ENCODE measurements at places on chromosomes 3 and 15. TPM values are rescaled to one million over a fixed set of nuclear protein-coding genes. Genes with fewer than 3 reads are reported as not detected.

The CEMIP gene
- total RNA-seq: 0.23 TPM

The BCHE gene
- not detected for total RNA-seq

The MRAS gene
- 0.69 TPM for total RNA-seq

The FBXL22 gene
- total RNA-seq: 0.50 TPM

The COL6A5 gene
- total RNA-seq: not detected

The FAM107A gene
- not detected for total RNA-seq

The SLC2A2 gene
- not detected for total RNA-seq

The BFSP2 gene
- total RNA-seq: not detected

The LINS1 gene
- total RNA-seq: 38.6 TPM

The CPNE9 gene
- total RNA-seq: not detected

The TMC3 gene
- not detected for total RNA-seq

The KBTBD13 gene
- total RNA-seq: not detected

The SGO1 gene
- total RNA-seq: 28.8 TPM
